GM12878 (cell line): ENCODE measurements at places on chromosomes 1 and 21. TPM values are rescaled to one million over a fixed set of nuclear protein-coding genes. Genes with fewer than 3 reads are reported as not detected.

The IL6R gene
- total RNA-seq, result 37.7 and 43.4 TPM in 2 replicates

The LCE3D gene
- not detected in 2 replicates for total RNA-seq

The ABCG1 gene
- 11.2 and 12.4 TPM in 2 replicates for total RNA-seq

DNA sequence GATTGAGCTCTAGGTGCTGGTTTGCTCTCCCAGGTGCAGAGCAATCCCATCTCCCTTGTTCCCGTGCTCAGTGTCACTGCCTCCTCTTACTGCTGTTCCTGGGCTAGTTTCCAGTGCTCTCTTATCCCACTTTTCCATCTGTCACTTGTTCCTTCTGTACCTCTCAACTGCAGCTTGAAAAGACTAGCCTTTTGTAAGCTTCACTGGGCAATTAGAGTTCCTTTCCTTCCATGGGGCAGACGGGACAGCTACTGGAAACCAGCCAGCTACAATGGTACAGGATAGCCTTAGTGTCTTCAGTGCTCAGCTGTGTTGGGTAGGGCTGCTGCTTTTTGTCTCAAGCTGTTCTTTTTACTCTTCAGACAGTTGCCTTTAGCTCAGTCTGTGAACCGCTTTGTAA is 31.6 kb downstream of the AGT start:
- DNase-seq, result no peak
- no peaks in the 10 kb centered on the region for H3K4me1 ChIP-seq
- no peak overlapping the region for H3K27ac ChIP-seq
- H3K27me3 ChIP-seq, result no peaks in the 10 kb centered on the region

- no peaks in the 10 kb centered on the region for H3K27me3 ChIP-seq
- H3K27ac ChIP-seq, result no peak overlapping the region
- no peak overlapping the region for H3K4me3 ChIP-seq
- no peaks in the 10 kb centered on the region; the same call in 1 of the 2 replicates for H3K4me1 ChIP-seq
These were observed 209.0 kb upstream of the HOOK1 start for GRCh38 chr1:59605761-59606160.

GRCh38 chr1:3598522-3599285 is 12.6 kb downstream of the MEGF6 start:
- H3K4me1 ChIP-seq, result 0 out of 2 replicates have a peak, but pooled peaks cover 4% of the 10 kb centered on the region
- no peak for DNase-seq
- H3K36me3 ChIP-seq, result no peaks in the 10 kb centered on the region
- H3K27me3 ChIP-seq, result no peaks in the 10 kb centered on the region

DNA sequence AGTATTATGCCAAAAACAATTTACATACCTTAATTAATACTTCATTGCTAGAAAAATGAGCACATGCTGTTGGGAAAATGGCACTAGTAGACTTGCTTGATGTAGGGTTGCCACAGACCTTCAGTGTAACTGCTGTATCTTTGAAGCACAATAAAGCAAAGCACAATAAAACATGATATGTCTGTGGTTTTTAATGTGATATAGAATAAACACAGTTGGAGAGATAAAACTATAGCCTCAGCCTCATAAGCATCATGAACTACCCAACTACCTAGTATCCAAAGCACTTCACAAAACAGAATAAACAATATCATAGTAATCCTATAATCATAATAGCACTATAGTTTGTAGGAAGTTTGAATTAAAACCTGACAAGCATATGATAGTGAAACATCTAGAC is 143.5 kb downstream of the SYT14 start:
- H3K4me1 ChIP-seq, result no peaks in the 10 kb centered on the region
- DNase-seq, result no peak
- H3K4me3 ChIP-seq, result no peak overlapping the region
- no peaks in the 10 kb centered on the region for H3K36me3 ChIP-seq
- H3K27me3 ChIP-seq, result no peaks in the 10 kb centered on the region

GRCh38 chr1:53123453-53124140 is 18.8 kb downstream of the SLC1A7 start:
- no peaks in the 10 kb centered on the region for H3K27me3 ChIP-seq
- H3K36me3 ChIP-seq, result no peaks in the 10 kb centered on the region
- no peak for DNase-seq
- no peak overlapping the region for H3K27ac ChIP-seq
